ENCODE measurements at places on chromosomes 5 and 9.

- DNase-seq: no peak
Observed at GRCh38 chr5:81631124-81631523, 119.8 kb downstream of the SSBP2 start.

DNA sequence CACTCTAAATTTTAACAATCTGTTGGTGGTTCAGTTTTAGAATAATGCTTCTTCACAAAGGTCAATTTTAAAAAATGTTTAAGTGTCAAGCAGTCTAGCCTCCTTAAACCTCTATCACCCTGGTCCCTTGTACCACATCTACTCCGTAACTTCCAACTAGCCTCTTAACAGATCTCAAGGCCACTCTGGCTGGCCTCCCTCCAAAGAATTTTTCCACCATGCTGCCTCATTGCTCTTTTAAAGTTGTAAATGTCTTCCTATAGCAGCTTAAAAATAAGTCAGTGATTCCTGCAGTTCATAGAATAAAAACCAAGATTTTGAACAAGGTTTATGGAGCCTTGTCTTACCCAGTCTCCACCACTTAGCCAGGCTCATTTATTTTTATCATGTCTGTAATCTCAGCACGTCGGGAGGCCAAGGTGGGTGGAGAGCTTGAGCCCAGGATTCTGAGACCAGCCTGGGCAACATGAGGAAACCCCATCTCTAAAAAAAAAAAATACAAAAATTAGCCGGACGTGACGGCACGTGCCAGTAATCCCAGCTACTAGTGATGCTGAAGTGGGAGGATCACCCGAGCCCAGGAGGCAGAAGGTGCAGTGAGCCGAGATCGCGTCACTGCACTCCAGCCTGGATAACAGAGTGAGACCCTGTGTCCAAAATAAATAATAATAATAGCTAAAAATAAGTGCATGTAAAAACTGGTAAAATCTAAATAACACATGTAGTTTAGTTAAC, 924.9 kb upstream of the DMAC1 start:
- DNase-seq: no peak

GRCh38 chr5:18961234-18961633, 1026.8 kb downstream of the CDH18 start:
- no peak for DNase-seq

GRCh38 chr9:115891929-115892328, 261.7 kb upstream of the PAPPA start:
- no peak for DNase-seq

DNA sequence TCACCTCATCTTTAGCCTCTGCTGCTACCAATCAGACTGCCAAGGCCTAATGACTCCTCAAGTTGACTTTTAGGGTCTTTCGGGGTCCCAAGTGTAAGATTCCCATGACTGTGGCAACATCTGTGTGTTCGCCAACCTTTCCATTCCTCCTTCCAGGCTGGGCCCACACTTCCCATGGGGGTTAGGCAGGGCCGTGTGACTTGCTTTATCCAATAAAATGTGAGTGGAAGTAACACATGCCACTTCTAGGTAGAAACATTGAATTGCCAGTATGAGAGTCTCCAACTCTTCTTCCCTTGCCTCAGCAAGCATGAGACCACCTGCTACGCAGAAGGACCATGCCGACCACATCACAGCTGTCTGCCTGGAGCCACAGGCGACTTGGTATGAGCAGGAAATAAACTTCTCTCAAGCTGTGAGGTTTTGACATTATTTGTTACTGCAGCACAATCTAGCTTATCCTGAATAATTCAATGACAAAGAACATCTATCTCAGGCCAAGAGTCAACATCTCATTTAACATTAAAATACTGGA, 190.4 kb upstream of the IER5L start:
- no peak for DNase-seq

- DNase-seq: no peak
Observed at GRCh38 chr5:169914766-169915165, 65.5 kb downstream of the INSYN2B start.

- no peak for DNase-seq
Observed at GRCh38 chr5:138601444-138601843, 26.2 kb upstream of the HSPA9 start.

DNA sequence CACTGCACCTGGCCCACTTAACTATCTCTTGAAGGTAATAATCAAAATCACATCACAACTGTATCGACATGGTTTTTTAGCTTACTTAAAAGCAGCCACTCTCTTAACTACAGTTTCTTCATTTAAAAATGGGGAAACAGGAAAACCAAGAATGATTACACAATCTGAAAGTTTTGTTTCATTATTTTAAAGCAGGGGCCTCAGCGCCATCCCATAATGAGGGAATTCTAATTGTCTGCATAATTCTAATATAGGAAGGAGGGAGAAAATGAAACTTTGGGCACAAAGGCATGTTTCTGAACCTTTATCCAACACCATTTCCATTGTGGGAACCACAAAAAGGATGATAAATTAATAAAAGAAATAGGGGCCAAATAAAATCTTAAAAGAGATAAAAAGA, 7.6 kb downstream of the HACD4 start:
- no peak for DNase-seq

DNA sequence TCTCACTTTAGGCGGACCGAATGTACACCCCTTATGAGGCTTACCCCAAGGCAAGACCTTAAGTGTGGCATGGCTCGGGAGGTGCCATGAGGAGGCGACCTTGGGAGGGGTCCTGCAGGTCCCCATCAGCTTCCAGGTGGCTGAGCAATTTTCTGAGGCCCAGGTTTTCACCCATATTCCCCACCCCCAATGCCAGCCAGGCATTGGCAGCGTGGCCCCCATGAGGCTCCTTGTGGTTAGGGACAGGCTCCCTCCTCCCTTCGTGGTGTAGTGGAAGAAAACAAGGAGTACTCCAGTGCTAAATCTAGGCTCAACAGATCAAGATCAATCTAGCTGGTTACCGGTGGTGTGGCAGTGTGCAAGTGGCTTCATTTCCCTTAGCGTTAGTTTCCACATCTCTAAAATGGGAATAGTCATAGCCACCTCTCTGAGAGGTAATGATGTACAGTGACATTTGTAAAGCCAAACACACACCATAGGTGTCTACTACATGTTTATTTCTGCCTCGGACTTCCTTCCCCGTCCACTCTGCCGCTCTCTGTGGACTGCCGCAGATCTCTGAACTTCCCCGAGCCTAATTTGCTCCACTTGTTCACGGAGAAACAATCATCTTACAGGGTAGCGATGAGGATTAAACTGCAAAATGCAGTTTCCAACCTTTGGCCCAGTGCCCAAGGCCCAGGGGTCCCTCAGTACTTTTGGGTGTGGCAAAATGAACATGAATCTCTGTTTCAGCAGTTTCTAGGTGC, 8.4 kb downstream of the LHX2 start:
- no peak for DNase-seq

GRCh38 chr5:169933127-169933526, 47.2 kb downstream of the INSYN2B start:
- DNase-seq: no peak

- DNase-seq: no peak
Observed at GRCh38 chr9:114363424-114363823, 24.4 kb downstream of the AKNA start.

DNA sequence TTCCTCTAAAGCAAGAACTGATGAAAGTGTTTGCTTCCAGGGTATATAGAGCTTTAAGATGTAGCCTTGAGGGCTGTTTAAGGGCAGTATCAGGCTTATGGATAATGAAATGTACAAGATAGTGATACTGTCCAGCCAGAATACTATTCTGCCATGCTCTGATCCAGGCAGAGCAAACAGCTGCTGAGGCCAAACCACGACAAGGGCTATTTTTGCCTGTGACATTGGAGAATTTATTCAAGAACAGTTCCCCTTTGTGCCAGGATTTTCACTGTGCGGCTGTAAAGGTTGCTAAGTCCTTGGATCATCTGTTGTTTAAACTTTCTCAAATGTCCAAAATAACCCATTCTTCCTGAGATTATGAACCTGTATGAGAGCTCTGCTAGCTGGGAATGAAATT, 70.4 kb downstream of the OTP start:
- DNase-seq: no peak

GRCh38 chr9:28782630-28783029, 1209.3 kb upstream of the C9orf72 start:
- DNase-seq: no peak

- DNase-seq: no peak
Observed at GRCh38 chr5:112064271-112064701, 307.3 kb upstream of the NREP start.

GRCh38 chr5:8895062-8895461, 650.8 kb downstream of the SEMA5A start:
- DNase-seq: no peak

GRCh38 chr5:150078802-150079689, 7.3 kb downstream of the CSF1R start:
- DNase-seq: no peak

GRCh38 chr5:179599566-179599965, 23.9 kb downstream of the HNRNPH1 start:
- no peak for DNase-seq

- no peak for DNase-seq
Observed at GRCh38 chr9:79237861-79238260, 333.9 kb upstream of the TLE4 start.

Measured in cerebellar nuclear complex (tissue), 1 donor.